ENCODE measurements at places on chromosomes 4 and X.

GRCh38 chr4:155696726-155697125, 30.1 kb downstream of the GUCY1A1 start:
- no peak overlapping the region for H3K4me3 ChIP-seq
- H3K27me3 ChIP-seq: no peaks in the 10 kb centered on the region
- no peak for DNase-seq
- no peak overlapping the region for H3K27ac ChIP-seq
- no peaks in the 10 kb centered on the region for H3K36me3 ChIP-seq
- H3K4me1 ChIP-seq: no peaks in the 10 kb centered on the region

GRCh38 chrX:63747331-63747730, 37.7 kb downstream of the ARHGEF9 start:
- no peak overlapping the region for H3K4me3 ChIP-seq
- H3K27me3 ChIP-seq: no peaks in the 10 kb centered on the region
- no peak overlapping the region for H3K27ac ChIP-seq
- peaks cover 4% of the 10 kb centered on the region for H3K4me1 ChIP-seq
- H3K36me3 ChIP-seq: no peaks in the 10 kb centered on the region

DNA sequence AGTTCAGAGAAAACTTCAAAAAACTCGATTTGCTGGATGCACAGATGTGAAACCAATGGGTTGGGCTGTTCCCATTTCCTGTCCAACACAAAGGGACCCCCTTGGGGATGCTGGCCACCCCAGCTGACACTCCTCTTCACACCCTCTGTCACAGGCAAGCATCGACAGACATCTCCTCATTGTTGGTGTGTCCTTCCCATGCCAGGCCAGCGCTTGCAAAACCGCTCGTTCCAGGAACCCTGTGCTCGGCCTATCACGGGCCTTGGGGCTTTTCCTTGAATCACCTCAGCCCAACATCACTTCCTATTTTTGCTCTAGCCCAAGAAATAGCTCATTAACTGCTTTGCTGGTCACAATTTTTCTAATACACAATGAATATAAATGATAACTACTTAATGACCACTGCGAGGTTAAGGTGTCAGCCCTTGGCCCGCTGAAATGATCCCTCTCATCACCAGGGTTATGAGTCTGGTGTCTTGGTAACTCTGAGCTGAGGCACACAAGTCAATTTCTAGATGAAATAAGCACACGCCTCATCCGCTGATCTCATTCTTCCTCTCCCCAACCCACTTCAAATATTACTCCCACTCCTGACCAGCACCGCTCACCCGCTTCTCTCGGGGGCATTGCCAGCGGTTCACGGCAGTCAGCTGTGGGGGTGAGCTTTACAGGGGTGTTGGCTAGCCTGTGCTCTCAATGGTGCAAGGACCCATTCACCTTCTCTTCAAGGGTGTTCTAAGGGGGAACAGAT, 32.3 kb downstream of the BCOR start:
- no peak overlapping the region for H3K27ac ChIP-seq
- H3K36me3 ChIP-seq: peaks cover 78% of the 10 kb centered on the region
- no peaks in the 10 kb centered on the region for H3K4me1 ChIP-seq
- no peak overlapping the region for H3K4me3 ChIP-seq
- H3K27me3 ChIP-seq: no peaks in the 10 kb centered on the region

GRCh38 chrX:1749499-1749898, 134.6 kb downstream of the ASMT start:
- H3K4me1 ChIP-seq: no peaks in the 10 kb centered on the region
- no peaks in the 10 kb centered on the region for H3K36me3 ChIP-seq
- no peak overlapping the region for H3K4me3 ChIP-seq
- no peak overlapping the region for H3K27ac ChIP-seq
- no peaks in the 10 kb centered on the region for H3K27me3 ChIP-seq

Measured in thymus (tissue), 14 donors.